ENCODE measurements at places on chromosomes 4 and X.

DNA sequence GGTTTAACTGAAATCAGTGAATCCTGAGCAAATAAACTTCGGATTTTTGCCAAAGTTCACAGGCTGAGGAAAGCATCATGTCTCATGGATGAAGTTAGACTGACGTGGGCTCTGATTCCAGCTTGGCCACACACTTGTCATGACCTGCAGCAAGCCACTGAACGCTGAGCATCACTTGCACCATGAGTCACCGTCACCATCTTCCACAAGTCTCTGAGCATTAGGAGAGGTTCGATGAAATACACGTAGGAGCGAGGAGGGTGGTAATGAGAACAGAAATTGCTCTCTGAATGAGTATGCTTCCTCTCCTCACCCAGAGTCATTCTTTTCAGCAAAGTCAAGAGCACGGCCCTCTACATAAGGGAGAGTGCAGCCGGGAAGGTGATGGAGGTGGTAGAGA is 3.8 kb upstream of the TRIML2 start:
- no peak for DNase-seq

GRCh38 chr4:137853424-137853823 is 321.1 kb upstream of the PCDH18 start:
- DNase-seq, result no peak

- no peak for DNase-seq
These were observed 88.6 kb downstream of the NEK1 start for GRCh38 chr4:169523796-169524195.

DNA sequence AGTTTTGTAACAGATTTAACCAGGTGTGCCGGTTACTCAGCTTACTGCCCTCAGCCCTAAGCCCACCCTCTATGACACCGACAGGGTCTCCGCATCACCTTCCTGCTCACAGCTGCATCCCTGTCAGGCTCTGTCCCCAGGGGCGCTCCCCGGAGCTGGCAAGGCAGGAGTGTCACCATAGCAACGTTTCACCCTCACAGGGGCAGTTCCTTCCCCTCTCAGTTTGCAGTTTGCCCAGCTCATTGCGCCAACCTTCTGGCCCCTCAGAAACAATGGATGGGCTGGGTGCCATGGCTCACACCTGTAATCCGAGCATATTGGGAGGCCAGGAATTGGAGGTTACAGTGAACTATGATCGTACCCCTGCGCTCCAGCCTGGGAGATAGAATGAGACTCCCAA is 42.6 kb downstream of the RGS12 start:
- DNase-seq, result no peak

DNA sequence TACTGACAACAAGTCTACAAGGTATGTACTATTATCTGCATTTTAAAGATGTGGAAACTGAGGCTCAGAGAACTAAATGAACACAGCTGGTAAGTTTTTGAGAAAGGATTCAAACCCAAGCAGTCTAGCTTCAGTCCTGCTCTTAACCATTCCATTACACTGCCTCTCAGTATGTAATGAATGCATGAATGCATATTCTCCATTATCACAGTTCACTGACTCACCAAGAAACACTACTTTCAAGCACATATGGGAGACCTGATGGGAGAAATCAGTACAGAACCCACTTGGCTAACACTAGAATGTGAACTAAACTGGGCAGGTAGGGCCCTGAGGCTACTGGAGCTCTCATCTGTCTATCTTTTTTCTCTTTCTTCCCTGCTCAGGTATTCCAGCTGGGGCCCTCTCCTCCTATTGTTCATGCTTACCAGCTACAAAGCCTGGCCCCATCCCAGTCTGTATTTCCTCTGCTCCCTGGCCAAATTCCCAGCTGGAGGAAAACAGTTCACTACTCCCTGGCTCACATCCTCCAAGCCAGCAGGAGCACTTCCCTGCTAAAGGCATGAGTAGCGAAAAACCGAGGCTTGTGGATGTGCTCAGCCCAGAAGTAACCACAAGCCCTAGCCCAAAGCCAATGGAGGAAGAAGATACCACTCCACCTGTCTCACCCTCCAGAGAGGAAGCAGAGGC is 178.2 kb upstream of the ARHGEF9 start:
- DNase-seq, result no peak

DNA sequence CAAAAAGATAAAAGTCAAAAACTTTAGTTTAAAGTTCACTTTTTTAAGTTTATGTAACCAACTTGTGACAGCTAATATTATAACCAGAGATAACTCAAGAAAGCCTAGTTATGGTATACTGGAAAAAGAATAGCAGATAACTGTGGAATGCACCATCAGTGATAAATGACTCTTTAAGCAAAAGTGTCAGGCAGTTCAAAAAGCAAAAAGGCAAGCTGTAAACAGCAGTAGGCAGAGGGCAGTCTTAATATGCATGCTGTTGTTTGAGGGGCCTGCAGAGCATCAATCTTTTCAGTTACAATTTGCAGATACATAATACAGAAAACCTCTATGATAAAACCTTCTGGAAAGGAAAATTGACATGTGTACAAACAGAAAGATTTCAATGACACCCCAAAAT is 81.8 kb upstream of the JADE1 start:
- DNase-seq, result no peak

GRCh38 chr4:145697332-145697731 is 17.4 kb downstream of the C4orf51 start:
- DNase-seq, result no peak

- DNase-seq, result no peak
These were observed 751.5 kb upstream of the FAM241A start for GRCh38 chr4:111393781-111394180.

DNA sequence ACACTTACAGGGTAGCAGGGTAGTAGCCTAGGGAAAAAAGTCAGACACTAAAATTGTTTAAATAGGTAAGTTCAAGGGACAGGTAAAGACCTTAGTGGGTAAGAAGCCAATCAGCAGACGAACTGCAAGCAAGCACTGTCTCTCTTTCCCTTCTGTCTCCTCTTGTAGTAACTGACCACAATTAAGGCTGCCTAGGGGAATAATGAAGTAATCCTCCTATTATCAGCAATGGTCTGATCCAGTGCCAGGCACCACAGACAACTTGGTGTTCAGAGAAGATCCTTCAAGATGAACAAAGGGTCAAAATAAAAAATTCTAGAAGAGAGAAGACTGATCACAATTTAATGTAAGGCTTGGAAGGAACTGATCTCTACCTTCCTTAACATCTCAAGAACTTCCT is 62.9 kb downstream of the ELOVL6 start:
- no peak for DNase-seq

DNA sequence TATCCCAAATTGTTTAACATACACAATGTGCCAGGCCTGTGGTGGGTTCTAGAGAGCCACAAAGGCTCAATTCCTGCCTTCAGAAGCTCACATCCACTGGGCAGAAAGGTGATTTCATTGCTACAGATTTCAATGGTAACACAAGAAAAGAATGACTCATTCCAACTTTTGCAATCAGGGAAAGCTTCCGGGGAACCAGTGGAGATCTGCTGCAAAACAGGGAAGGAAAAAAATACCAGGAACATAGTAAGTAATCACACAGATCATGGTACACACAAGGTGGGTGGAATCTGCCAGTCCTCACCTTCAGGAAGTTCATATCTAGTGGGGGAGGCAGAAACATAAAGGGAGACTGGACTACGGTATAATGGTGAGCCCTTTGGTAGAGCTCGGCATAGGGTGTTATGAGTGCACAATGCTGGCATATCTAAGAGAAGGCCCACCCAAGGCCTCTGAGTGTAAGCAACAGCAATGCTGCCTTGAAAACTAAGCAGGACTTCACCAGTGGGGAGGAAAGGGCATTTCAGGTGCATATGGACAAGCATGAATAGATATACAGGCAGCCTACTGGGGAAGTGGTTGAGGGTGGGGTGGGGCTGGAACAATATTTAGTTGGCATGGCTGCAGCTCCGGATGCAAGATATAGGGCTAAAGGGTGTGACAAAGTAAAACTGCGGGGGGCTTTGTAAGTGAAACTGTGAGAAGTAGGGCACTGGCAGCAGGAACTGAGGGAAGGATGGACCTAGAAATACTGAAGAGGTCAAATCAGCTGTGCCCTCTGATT is 24.2 kb downstream of the GPRIN3 start:
- no peak for DNase-seq

GRCh38 chr4:67723949-67724348 is 23.0 kb upstream of the UBA6 start:
- DNase-seq, result no peak

GRCh38 chr4:2691313-2691712 is 64.8 kb downstream of the TNIP2 start:
- no peak for DNase-seq

- DNase-seq, result no peak
These were observed 2.5 kb downstream of the CXCL1 start for GRCh38 chr4:73871511-73872310.

GRCh38 chr4:168928346-168928745 is 81.7 kb downstream of the CBR4 start:
- no peak for DNase-seq

GRCh38 chrX:14712096-14712495 is 160.8 kb downstream of the FANCB start:
- no peak for DNase-seq

DNA sequence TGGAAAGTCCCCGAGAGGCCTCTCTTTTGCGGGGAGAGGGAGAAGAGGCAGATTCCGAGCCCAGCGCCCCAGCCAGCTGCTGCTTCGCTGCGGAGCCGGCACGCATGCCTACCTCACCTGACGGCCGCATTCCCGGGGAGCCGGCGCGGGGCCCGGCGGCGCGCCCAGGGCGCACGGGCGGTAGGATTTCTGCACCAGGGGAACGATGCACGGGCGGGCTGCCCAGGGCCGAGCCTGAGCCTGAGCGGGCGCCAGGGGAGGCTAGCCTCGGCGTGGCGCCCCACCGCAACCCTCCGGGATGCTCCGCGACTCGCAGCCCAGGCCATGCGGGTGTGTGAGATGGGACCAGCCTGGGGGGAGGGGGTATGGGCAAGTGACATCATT is 81.3 kb upstream of the SCML1 start:
- no peak for DNase-seq
